Glomerular endothelial cell (primary cell): ENCODE measurements at places on chromosomes 16 and 17.

GRCh38 chr17:75854101-75854748, 910 bp downstream of the WBP2 start:
- DNase-seq: no peak

DNA sequence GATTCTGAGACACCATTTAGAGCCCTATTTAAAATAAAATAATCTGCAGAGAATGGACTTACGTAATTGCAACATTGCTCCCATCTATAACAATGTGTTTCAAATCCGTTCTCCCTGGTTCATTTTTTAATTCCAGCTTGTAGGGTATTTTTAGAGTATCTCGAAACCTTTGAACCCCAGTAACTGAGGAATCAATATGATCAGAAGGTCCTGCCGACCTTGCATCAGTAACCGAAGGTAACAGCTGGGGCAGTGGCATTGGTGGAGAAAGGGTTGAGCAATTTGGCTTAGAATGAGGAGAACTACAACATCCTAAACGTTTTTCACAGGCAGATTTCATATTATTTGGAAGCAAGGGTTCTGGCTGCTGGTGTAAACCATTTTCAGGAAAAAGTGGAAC, 49.3 kb downstream of the N4BP1 start:
- no peak for DNase-seq

DNA sequence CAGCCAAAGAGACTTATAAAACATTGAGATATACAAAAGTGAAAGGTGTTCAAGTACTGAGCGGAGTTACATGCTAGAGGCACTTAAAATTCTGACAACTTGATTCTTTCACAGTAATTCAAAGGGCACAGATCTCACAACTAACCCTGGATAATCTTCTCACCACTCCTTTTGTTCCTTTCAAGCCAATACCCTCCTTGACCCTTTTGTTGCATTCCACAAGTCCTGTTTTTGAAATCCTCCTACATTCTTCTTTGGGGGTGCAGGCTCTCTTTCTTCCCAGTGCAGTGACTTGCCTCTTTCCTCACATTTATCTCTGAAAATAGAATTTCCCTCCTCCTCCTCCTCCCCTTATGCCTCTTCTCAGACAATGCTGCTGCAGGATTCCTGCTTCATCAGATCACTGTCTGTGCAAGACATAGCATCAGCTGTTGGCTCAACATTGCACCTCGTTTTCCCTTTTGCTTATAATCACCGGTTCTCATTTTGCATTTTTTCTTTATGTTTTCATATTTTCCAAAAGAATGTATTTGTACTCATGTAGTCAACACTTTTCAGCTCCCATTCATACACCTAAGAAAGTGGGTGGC, 199.3 kb downstream of the CDH8 start:
- DNase-seq: no peak

GRCh38 chr16:2704166-2704982, 15.7 kb downstream of the PRSS27 start:
- no peak for DNase-seq

- no peak for DNase-seq
Measured at GRCh38 chr17:59174671-59175070, 19.1 kb downstream of the PRR11 start.

- DNase-seq: no peak
Measured at GRCh38 chr16:81521141-81521626, 76.6 kb downstream of the CMIP start.
